ENCODE measurements at places on chromosomes 1 and 21.

GRCh38 chr1:169148472-169149252 is 42.2 kb downstream of the ATP1B1 start:
- no peak for DNase-seq

DNA sequence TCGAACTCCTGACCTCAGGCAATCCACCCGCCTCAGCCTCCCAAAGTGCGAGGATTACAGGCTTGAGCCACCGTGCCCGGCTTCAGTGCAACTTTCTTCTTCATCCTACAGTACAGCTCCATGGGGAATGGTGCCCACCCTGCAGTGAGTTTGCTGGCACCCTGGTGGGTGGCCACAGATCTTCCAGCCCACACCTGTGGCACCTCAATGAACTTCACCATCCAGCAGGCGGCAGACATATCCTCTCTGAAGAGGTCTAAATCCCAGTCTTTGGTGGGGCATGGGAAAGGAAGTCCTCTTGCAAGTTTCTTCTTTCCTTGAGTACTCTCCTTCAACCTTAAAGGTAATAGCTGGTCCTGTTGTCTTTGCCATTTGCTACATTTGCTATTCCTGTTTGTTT is 18.1 kb upstream of the ZBTB8A start:
- DNase-seq: no peak

DNA sequence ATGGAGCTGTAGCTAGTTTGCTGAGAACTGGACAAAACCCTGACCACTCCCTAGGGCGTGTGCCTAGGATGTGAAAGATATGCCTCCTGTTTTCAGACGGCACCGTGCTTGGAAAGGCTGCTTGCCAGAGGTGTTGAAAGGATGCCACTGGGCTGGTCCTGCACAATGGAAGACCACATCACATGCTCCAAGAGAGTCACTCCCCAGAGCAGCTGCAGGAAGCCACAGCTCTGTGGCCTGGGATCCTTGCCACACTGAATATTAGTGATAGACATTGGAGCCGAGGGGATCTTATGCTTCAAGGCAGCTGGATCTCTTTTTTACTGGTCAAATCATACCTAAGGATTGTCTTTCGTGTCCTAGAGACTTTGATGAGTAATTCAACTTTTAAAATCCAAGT is 6.6 kb upstream of the APP start:
- no peak for DNase-seq

DNA sequence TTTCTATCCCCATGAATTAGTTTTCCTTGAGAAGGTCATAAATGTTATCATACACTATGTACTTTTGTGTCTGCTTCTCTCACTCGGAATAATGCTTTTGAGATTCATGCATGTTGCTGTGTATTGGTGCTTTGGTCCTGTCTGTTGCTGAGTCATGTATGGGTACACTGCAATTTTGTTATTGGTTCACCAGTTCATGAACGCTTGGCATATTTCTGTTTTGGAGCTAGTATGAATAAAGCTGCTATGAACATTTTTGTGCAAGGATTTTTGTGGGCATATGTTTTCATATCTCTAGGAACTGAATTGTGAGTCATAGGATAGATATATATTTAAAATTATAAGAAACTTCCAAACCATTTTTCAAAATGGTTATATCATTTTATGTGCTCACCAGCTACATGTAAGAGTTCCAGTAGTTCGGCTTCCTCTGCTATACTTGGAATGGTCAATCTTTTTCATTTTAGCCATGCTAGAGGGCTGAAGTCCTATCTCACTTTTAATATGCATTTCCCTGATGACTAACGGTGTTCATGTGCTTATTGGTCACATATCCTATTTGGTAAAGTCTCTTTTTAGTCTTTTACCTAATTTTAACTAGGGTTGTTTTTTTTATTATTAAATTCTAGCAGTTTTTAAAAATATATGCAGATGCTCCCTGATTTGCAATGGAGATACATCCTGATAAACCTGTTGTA is 38.2 kb downstream of the ETS2 start:
- DNase-seq: no peak

DNA sequence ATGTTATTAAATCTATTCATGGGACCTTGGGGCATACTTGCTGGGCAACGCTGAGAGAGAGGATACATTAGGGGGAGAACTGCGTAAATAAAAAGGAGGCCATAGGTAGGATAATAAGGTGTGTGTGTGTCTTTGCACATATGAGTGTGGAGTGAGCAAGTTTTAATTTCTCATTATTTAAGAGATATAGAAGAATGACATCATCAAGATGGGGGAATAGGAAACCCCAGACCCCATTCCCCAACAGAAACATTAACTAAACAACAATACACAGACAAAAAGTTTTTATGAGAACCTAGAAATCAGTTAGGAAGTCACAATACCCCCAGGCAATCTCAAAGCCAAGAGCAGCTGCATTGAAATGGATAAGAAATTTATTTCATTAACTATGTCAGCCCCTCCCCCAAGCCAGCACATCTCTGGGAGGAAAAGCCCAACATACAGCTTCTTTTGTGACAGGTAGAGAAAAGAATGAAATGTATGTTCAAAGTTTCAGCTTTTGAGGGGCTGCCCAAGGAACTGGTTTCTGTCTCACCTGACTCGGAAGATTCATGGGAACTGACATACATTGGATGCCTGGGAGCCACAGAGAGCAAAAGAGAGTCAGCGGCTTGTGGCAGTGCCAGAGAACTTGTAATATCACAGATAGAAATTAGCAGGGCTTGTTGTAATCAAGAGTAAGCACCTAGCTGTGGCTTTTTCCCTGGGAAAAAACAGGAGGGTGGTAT is 234.3 kb upstream of the NFIA start:
- no peak for DNase-seq

- no peak for DNase-seq
Measured at GRCh38 chr1:93699503-93700168, 18.0 kb upstream of the BCAR3 start.

DNA sequence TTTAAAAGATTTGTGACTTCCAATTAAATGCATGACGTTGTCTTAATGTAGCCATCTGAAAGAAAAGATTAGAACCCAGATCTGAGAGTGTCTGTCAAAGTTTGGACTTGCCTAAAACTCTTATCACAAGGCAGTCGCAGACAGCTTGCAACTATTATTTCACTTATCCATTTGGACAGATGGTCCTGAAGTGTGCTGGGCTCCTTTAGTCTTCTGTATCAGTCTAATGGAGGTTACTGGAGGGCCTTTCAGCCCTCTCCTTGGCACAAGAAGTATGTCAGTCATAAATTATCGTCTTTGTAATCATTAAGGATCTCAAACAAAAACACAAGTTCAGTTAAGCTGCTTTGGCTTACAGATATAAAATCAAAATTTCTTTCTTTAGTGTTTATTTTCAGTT is 15.5 kb downstream of the PROX1 start:
- DNase-seq: no peak

- DNase-seq: no peak
Measured at GRCh38 chr1:43312212-43312623, 11.4 kb downstream of the TIE1 start.

- DNase-seq: no peak
Measured at GRCh38 chr1:206672011-206672688, 12.6 kb upstream of the MAPKAPK2 start.

- no peak for DNase-seq
Measured at GRCh38 chr21:29586696-29587095, 288.0 kb downstream of the BACH1 start.

DNA sequence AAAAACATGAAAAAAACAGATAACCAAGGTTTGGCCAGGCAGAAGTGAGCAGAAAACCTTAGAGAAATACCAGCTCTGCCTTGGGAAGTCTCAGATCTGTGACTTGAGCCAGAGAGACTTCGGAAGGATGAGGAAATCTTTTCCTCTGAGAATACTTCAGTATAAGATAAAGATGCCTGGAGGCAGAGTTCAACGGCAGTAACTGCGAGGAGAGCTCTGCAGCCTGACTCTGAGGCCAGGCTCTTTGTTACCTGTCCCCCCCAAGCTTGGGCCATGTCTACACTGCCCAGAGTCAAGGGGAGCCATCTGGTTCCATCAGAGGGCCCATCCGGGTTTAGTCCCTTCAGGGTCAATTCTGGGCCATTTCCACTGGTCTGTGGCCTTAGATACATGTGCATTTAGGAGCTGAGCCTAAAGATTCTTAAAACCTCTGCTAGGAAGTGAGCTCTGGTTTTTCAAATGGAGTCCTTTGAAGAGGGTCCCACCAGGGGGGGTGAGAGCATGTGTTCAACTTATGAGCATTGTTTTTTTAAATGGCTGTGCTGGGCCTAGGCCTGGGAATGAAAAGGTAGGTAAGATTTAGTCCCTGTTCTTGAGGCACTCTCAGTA is 8.7 kb downstream of the KIRREL1 start:
- no peak for DNase-seq

- DNase-seq: no peak
Measured at GRCh38 chr1:208098773-208099172, 145.4 kb downstream of the PLXNA2 start.

- no peak for DNase-seq
Measured at GRCh38 chr1:87684713-87685205, 356.1 kb downstream of the LMO4 start.

GRCh38 chr1:156654700-156655099 is 12.8 kb downstream of the BCAN start:
- no peak for DNase-seq

DNA sequence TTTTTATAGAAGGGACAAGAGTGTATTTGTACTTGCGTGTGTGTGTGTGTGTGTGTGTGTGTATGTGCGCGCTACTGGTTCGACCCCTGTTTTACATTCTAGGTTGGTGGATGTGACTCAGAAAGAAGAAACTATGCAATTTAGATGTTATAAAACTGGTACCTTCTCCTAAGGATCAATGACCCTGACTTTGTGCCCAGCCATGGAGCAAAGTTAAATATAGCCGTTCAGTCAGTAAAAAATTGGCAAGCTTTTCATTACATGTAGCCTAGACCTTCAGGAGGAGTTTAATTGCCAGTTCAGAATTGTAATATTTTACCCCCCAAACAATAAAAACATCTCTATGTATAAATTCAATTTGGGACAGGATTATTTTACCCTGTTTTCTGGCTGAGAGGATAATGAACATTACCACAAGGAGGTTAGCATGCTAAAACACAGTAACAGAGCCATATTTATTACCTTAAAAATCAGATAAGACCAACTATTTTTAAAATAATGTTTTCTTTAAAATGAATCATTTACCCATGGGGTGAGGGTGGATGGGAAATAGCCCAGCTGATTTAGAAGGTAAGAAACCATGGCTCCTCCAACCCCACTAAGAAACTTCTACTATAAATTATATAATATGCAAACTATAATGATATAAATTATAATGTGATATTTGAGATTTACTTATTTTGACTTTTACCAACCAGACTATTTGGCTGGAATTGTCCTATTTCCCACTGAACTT is 33.5 kb upstream of the MTR start:
- no peak for DNase-seq

DNA sequence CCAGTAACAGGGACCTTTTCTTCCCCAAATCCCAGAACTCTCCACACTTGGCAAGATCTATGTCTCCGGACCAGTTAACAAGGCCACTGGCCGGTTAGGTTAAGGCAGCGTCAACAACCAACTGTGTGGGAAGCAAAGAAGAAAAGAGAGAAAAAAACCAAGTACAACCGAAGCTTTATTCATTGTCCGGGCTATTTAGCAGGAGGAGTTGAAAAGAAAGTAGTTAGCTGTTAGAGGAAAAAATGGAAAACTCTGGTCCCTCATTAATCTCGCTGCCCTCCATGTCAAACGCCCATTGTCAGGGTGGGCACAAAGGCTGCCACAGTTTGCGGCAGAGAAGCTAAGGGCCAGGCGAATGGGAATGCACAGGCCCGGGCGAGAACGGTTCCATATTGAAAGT is 49.3 kb upstream of the GRIK3 start:
- no peak for DNase-seq

DNA sequence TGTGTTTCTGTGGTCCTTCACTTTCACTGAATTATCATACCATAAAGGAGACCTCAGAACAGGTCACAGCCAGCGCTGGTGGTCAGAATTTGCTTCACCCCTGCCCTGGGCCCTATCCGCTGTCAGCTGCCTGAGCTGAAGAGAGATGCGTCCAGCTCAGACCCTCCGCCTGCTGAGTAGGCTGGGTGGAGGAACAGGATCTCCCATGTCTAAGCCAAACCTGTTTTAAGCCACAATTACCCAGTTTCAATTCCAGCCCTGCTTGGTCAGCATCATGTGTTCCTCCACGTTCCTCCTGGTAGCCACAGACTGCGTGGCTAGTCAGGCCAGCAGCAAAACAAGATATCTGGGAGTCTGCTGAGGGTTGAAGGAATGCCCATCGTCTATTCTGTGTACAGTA is 13.5 kb upstream of the BGLAP start:
- no peak for DNase-seq

DNA sequence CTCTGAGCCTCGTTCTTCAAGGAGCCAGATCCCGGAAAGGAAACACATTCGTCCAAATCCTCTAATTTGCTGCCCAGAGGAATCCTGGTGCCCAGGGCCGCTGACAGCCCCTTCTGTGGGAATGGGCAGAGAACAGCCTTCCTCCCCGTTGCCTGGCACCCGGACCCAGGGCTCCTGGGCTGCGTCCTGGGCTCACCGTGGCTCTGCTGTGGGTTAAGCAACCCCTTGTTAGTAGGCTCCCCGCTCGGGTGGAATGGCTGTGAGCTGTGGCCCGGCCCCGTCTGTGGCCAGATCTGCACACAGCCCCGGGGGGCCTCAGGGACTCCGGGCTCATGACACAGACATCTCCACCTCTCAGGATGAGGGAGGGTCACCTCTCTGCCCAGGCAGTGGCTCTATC is 122.9 kb upstream of the ARHGEF16 start:
- no peak for DNase-seq

DNA sequence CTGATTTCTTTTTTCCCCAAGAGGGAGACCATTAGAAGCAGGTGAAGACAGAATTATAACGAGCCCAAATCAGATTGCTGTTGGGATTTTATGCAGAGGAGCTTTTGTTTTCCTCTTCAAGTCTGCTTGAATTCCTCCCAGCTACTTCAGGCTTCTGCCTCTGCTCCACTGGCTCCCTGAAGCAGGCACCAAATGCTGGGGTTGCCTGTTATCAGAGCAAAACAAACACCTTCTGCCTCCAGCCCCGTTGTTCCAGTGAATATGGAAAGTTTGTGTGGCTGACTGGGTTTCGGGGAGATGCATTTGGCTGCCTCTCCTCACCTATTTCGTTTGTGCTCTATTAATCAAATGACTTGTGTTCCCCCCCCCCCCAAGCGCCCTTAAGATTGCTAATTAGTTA is 209.2 kb downstream of the URB2 start:
- DNase-seq: no peak

GRCh38 chr1:4597020-4597419 is 57.4 kb upstream of the AJAP1 start:
- no peak for DNase-seq

GRCh38 chr1:236460103-236460502 is 63.7 kb upstream of the LGALS8 start:
- DNase-seq: no peak
